Hematopoietic multipotent progenitor cell (in vitro differentiated cells): ENCODE measurements at places on chromosomes 2 and 18.

DNA sequence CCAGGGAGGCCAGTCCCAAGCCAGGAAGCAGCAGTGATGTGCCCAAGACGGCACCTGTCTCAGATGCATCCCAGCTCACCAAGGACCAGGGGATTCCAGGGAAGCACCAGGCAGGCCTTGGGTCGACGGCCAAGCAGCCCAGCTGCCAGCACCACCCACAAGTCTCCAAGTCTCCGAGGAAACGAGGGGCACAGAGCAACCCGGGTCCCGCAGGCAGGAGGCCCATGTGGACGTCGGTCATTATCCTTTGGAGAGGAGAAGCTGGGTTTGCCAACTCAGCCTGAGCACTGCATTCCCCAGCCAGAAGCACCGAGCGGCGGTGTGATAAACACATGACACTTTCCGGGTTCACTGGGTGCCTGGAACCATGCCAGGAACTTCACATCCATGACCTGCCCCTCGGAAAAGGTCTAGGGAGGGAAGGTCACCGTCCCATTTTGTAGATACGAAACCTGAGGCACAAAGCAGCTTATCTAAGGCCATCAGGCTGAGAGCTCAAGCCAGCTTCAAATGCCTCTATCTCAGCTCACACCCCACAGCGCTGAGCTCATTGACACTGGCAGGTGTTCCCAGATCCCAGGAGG lies 104.5 kb downstream of the ZNF516 start:
- no peak for DNase-seq

DNA sequence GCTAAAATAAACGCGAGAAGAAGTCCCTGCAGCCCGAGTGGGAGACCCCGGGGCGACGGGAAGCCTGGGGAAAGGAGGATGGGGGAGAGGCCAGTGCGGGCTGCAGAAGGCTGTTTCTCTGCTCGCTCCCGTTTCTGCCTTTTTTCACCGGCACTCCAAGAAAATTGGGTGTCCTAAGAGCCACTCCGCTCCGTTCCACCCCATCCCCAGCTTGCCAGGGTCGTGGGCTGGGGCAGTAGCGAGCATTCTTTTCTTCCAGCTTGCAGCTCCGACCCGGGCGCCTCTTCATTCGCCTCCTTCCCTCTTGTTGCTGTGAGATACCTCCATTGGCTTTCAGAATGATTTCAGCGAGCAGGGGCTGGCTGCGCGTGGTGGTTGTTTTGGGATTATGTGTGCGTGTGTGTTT lies 1.1 kb downstream of the HOXD3 start:
- DNase-seq = no peak

GRCh38 chr2:193549661-193550060 lies 1354.9 kb upstream of the TMEFF2 start:
- no peak for DNase-seq

DNA sequence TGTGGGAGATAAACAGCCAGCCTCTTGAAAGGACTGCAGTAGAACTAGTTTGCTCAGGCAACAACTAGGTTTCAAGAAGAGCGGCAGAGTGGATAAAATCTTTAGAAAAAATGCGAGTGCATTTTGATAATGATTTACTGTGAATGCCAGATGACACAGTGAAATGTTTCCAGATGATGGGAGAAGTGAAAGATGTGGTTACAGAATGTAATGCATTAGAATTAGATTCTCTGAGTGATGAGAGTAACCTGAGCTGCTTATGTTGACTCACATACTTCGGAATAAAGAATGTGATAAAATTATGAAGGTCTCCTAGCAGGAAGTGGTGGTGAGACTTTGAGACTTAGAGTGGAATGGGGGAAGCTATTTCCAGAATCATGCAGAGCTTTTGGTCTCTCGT lies 184.3 kb downstream of the GULP1 start:
- no peak for DNase-seq

DNA sequence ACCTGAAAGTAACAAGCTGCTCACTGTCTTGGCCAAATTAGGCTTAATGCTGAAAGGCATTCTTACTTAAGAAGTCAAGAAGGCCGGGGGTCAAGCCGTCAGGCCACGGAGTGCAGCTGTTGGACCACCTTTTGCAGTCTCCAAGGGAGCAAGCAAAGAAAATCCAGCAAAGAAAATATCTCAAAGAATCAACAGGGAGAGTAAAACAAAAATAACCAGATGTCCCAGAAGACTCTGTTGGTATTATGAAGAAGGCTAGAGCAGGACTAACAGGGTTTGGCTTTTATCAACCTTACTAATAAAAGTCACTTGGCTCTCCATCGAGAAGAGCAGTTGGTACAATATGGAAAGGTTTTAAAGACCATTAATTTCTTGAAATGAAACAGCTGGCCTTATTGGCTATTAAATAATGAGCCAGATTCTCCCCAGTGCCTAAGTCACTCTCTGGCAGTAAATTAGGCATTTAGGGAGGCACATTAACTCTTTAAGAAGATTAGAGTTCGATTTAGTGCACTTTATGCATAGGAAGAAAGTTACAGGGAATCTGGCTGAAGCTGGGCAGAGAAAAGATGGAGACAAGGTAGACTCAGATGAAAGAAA lies 110.8 kb upstream of the NRP2 start:
- no peak for DNase-seq

DNA sequence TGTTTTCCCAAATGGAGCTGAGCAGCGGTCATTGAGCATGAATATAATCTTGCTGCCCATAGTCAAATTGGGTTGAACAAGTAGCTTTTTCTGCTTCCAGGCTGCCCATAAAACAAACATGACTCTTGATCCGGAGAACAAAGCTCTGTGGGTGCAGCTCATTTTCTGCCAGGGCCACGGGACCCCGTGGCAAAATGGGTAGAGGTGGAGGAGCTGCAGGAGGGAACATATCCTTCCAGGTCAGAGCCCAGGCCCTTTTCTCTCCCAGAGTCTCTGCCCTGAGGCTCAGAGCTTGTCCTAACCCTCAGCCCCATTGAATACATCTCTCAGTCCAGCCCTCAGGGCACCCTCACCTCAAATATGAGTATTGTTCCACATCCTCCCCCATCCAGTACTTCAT lies 151.6 kb upstream of the TWIST2 start:
- DNase-seq = no peak

GRCh38 chr2:18845854-18846445 lies 256.6 kb upstream of the NT5C1B start:
- DNase-seq = no peak

- no peak for DNase-seq
Measured at GRCh38 chr2:191184457-191184856, 33.7 kb upstream of the STAT4 start.
